ENCODE measurements at places on chromosomes 11 and 22.

DNA sequence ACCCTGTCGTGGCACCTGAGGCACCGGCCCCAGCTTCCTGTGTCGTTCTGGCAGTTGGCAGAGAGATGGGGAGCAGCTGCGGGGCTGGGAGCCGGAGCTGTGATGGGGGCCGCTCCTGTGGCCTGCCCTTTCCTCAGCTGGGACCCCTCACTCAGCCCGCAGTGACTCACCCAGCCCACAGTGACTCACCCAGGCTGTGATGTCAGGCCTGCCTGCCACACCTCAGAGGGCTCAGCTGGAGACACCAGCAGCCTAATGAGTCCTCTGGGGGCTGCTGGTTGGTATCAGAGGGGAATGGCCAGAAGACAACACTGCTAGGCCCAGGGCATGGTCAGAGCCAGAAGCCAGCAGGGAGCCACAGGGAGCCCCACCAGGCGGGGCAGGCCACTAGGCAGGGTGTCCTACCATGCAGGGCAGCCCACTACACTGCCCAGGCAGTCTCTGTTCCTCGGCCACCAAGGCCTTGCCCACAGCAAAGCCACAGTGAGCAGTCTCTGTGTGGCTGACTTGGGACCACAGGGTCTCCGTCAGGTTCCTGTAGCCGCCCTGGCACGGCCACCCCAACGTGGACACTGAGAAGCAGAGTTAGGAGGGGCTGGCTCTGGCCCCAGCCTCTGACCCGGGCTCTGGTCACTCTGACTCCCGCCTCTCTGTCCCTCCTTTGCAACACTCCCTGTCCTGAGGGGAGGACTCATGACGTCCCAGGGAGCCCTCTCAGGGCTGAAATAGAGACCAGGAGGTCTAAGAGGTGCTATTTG, 4.2 kb upstream of the FXYD2 start:
- DNase-seq, result peak; percentile 47

- no peak for DNase-seq
Measured at GRCh38 chr11:2149864-2150847, 10.9 kb downstream of the INS start.

DNA sequence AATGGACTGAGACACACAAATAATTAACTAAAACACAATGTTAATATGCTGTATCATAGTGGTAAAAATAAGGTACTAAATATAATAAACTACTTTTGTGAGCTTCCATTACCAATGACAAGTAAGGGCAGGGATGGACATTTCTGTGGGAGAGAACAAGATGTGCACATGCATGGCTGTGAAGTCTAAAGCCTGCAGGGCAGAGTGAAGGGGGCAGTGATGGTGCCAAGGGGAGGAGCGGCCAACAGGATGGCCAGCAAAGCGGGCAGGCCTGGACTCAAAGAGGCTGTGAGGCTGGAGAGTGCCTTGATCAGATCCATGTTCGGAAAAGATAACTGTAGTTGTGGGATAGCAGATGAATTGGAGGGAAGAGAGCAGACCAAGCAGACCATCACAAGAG, 12.5 kb downstream of the DESI1 start:
- no peak for DNase-seq

DNA sequence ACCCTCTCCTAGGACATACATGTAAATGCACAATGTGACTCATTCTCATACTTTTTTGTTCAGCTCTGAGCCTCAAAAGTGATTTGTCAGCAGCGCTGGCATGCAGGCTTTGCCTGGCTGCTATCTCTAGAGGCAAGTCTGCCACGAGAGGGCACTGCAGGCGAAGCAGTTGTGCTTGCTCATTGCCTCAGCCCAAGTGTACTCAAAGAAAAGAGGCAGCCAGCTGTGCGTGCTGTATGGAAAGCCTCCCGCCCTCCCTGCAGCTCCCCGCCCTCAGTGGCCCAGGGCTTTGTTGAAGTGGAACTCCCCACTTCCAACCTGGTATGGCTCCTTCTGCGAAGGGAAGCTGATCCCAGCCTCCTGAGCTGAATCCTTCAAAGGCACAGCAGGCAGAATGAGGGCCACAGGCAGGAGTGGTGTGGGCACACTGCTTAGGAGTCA, 16.3 kb downstream of the SDHAF2 start:
- DNase-seq, result peak; percentile 83

- DNase-seq, result no peak
Measured at GRCh38 chr22:37328017-37328416, 45.7 kb downstream of the CYTH4 start.

- DNase-seq, result no peak
Measured at GRCh38 chr11:86068138-86068871, 579 bp downstream of the PICALM start.
